Adrenal gland (tissue), 19 donors: ENCODE measurements at places on chromosomes 3 and 15. TPM values are rescaled to one million over a fixed set of nuclear protein-coding genes. Genes with fewer than 3 reads are reported as not detected.

DNA sequence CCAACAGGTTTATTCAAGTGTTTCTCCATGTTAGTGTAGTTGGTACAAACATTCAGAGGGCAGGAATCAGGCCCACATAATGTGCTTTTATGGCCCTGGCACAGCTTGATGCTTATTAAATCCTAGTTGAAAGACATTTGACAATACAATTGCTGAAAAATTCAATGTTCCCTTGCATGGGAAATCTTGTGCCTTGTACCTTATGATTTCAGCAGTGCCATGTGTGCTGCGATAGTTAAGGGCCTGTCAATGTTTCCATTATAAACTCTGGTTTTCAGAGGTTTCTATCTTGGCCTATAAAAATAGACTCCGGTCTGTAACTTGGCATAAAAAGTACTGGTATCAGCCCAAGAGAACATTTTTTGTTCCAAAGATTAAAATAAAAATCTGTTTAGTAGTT, 207.2 kb downstream of the TBC1D5 start:
- no peak for DNase-seq
- no peaks in the 10 kb centered on the region for H3K27me3 ChIP-seq
- H3K36me3 ChIP-seq = no peaks in the 10 kb centered on the region
- H3K27ac ChIP-seq = no peak overlapping the region
- peaks cover 11% of the 10 kb centered on the region for H3K4me1 ChIP-seq
- H3K4me3 ChIP-seq = no peak overlapping the region

GRCh38 chr15:81015621-81016488, 15.1 kb downstream of the TLNRD1 start:
- H3K4me1 ChIP-seq = no peaks in the 10 kb centered on the region
- H3K27ac ChIP-seq = no peak overlapping the region
- H3K27me3 ChIP-seq = no peaks in the 10 kb centered on the region

- H3K27me3 ChIP-seq = no peaks in the 10 kb centered on the region
- H3K27ac ChIP-seq = no peak overlapping the region
- H3K36me3 ChIP-seq = no peaks in the 10 kb centered on the region
- H3K4me1 ChIP-seq = no peaks in the 10 kb centered on the region
Measured at GRCh38 chr3:143914257-143914656, 57.4 kb upstream of the DIPK2A start.

Gene ADAMTS7
- total RNA-seq = 7.9 TPM

- no peaks in the 10 kb centered on the region for H3K27me3 ChIP-seq
- no peak for DNase-seq
- H3K36me3 ChIP-seq = no peaks in the 10 kb centered on the region
- H3K4me1 ChIP-seq = no peaks in the 10 kb centered on the region
- no peak overlapping the region for H3K27ac ChIP-seq
Measured at GRCh38 chr3:146501752-146502151, 32.4 kb upstream of the PLSCR2 start.

Gene ADAMTSL3
- 12.1 TPM for total RNA-seq

Gene P3H2
- 121 TPM for total RNA-seq

Gene LMOD3
- total RNA-seq = 0.10 TPM

Gene GABRA5
- total RNA-seq = not detected

DNA sequence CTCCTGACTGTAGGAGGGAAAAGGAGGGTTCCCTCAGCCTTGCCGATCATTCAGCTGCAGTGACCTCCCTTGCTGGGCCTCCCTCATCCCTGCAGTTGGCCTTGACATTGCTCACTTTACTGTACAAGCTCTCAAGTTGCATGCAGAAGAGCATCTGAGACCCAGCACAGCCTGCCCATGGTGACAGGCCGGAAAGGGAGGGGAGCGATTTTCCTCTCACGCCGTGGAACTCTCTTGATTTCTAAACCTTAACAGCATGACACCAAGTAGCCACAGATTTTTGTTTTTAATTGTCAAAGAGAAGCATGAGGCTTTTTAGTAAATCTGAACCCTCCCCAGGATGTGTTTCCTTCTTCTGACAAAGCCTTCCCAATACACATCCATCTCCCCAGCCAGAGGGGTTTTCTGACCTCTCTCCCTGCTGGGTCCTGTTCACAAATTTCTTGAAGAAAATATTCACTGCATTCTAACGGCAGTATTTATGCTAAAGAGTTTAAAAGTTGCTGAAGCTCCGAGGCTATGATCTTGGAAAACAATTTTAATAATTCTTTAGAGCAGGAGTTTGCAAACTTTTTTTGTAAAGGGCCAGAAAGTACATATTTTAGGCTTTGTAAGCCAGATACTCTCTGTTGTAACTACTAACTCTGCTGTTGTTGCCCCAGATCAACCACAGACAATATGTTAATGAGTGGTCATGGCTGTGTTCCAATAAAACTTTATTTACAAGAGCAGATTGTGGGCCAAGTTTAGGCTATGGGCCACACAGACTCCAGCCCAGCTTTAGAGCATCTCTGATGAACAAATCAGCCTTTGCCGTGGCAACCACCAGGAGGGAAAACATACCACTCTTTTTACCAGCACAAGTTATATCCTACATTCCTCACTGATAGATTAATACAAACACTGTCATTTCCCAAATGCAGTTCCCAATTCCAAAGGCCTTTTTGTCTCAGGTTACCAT, 34.8 kb downstream of the LMCD1 start:
- H3K36me3 ChIP-seq = no peaks in the 10 kb centered on the region
- H3K4me3 ChIP-seq = no peak overlapping the region
- H3K27ac ChIP-seq = no peak overlapping the region
- no peak for DNase-seq
- no peaks in the 10 kb centered on the region for H3K4me1 ChIP-seq
- no peaks in the 10 kb centered on the region for H3K27me3 ChIP-seq

DNA sequence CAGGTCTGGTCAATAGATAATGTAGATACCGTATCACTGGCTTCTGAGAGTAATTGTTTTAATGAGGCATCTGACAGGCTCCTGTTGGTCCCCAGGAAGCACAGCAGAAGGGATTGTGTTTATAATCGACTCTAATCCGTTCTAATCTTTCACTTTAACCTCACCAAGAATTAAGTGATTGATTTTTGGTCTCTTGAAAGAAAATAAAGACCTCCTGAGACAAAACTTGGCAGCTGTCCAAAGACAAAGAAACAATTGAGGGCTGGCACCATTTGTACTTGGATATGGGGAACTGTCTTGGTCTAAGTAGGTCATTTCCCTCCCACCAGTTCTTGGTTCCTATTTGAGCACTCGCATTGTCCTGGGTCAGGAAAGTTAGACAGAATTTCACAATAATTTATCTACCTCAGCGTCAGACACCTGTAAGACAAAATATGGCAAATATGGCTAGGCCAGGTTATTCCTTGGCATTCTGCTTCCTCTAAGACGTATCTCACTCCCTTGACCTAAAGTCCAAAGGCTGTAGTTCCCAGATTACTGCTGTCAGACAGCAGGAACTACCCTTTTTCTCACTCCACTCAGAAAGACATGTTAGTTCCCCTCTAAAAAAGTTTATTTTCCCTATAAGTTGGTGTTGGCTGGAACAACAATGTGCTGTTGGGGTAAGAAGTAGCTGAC, 22.7 kb upstream of the CD96 start:
- H3K27me3 ChIP-seq = no peaks in the 10 kb centered on the region
- no peak overlapping the region for H3K27ac ChIP-seq
- no peaks in the 10 kb centered on the region for H3K4me1 ChIP-seq
- DNase-seq = no peak
- H3K36me3 ChIP-seq = no peaks in the 10 kb centered on the region

DNA sequence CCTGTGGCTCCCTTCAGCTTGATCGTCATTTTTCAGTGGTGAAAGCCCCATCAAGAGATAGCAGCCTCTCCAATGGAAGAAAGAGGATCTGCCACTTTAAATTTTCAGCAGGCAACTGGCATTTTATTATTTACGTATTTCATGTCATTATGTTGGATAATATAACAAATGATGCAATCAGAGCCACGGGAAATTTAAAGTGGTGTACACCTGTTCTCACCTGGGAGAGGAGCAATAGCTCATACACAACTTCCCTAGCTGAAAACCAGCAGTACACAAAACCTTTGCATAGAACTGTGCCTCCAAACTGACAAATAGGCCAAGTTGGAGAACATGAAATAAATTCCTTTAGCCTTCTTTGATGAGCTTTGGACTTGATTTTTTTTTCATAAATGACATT, 136.9 kb downstream of the SATB1 start:
- H3K36me3 ChIP-seq = no peaks in the 10 kb centered on the region
- H3K27ac ChIP-seq = no peak overlapping the region
- H3K4me1 ChIP-seq = no peaks in the 10 kb centered on the region
- H3K27me3 ChIP-seq = no peaks in the 10 kb centered on the region

Gene CHDH
- 4.8 TPM for total RNA-seq

GRCh38 chr15:44308889-44309288, 20.4 kb downstream of the GOLM2 start:
- no peak overlapping the region for H3K4me3 ChIP-seq
- no peak for DNase-seq
- H3K27me3 ChIP-seq = no peaks in the 10 kb centered on the region
